ENCODE measurements at places on chromosomes 12 and 14.
A peak's percentile ranks its signal among the peaks of the same experiment; 100 is the strongest.

GRCh38 chr12:95218150-95219133 lies 835 bp downstream of the VEZT start:
- peak; percentile 61 for DNase-seq

DNA sequence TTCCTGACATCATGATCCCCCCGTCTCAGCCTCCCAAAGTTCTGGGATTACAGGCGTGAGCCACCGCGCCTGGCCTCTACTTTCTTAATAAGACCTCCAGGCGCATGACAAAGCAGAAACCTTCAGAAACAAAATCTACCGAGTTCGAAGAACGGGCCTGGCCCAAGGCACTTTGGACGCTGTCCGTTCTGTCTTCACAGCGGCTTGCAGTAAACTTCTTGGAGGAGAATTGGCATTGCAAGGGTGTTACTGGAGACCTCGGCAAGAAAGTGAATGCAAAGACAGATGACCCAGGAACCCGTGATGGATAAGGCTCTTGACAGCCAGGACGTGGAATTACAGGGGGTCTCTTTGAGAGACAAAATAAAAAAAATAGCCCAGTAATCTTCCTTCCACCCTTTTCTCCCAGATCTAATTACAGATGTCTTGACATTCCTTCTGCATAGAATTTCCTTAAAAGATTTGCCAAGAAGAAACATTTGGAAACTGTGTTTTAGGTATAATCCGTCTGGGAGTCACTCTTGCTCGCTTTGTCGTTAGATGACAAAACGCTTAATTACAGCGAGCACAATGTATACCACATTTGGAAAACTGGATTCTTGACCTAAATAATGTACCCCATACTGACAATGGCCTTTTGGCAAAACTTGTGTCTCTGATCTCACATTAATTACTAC lies 83.2 kb upstream of the TBX3 start:
- DNase-seq = no peak

- no peak for DNase-seq
These were observed 815.8 kb downstream of the BCL11B start for GRCh38 chr14:98456231-98456630.

- DNase-seq = no peak
These were observed 1.2 kb upstream of the RHOJ start for GRCh38 chr14:63203015-63203414.

GRCh38 chr12:56631790-56632700 lies 1.9 kb upstream of the BAZ2A start:
- DNase-seq = peak; percentile 39

DNA sequence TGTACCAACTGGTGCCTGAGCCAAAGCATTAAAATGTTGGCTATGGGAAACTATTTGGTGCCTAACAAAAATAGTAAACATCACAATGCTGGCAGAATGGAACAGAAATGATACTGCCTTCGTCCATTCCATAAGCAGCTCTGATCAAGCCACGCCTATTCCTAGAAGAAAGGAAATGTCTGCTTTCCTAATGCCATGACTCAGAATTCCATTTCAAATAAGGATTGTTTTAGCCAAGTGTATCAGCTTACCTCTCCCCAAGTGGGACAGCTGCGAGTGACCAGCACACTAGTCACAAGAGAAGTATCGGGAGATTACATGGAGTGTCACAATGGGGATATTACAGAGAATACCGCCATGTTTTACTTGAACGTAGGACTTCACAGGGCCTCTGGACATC lies 38.7 kb downstream of the GLT8D2 start:
- DNase-seq = peak; percentile 88

DNA sequence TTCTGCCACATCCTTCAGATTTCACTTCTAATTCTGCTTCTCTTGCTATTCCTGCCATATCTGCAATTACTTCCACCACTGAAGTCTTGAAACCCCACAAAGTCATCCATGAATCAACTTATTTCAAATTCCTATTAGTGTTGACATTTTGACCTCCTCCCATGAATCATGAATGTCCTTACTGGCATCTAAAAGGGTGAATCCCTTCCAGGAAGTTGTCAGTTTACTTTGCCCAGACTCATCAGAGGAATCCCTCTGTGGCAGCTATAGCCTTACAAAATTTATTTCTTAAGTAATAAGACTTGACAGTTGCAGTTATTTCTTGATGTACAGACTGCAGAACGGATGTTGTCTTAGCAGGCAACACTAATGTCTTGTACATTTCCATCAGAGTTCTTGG lies 162.9 kb downstream of the PCNX1 start:
- DNase-seq = peak; percentile 20

DNA sequence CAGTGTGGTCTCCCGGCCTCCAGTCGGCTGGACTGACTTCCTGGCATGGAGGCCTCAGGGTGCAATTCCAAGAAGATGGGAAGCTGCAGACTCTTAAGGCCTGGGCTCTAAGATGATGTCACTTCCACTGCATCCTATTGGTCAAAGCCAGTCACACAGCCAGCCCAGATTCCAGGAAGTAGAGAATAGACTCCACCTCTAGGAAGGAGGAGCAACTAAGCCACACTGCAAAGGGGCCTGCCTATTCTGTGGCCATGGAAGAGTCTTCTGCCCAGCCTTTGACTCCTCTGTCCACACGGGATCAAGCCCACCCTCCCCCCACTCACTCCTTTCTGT lies 103.9 kb upstream of the RFLNA start:
- DNase-seq = no peak

GRCh38 chr12:46374711-46375110 lies 2.1 kb upstream of the SLC38A2 start:
- no peak for DNase-seq

Measured in choroid plexus epithelial cell (primary cell).